ENCODE measurements at places on chromosomes 12 and 14.

- DNase-seq: no peak
Observed at GRCh38 chr12:29709054-29709453, 74.7 kb downstream of the TMTC1 start.

GRCh38 chr12:59268295-59268809 is 327.5 kb upstream of the SLC16A7 start:
- peak; percentile 48 for DNase-seq

DNA sequence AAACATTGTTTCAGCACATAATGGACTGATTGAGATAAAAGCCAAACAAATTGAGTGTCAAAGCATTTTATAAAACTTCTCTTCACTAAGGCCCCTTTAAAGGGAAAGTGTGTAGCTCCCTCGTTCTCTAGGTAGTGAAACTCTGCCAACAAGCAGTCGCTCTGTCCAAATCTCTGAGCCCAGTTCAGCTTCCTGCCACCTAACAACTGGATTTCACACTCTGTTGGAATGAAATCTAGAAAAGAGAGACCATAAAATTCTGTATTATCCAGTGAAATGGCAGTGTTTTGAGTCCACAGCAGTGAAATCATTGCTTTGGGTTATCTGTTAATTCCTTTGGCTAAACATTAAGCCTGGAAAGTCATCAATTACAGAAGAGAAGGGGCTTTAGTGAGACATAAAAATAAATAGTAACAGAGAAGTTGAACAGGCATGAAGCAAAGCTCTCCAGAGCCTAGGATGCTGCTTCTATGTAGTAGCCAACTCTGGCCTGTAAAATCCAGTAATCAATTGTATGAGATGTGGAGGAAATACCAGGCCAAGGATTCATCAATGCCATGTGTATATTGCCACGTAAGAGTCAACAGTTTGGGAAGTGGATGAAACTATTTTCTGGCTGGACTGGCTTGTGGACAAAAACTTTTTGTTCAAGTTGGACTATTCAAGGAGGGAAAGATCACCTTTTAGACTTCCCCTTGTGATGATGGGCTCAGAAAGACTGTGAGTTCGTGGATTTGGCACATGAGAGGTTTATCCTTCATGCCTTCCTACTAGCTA is 122.5 kb downstream of the WIF1 start:
- DNase-seq: no peak

DNA sequence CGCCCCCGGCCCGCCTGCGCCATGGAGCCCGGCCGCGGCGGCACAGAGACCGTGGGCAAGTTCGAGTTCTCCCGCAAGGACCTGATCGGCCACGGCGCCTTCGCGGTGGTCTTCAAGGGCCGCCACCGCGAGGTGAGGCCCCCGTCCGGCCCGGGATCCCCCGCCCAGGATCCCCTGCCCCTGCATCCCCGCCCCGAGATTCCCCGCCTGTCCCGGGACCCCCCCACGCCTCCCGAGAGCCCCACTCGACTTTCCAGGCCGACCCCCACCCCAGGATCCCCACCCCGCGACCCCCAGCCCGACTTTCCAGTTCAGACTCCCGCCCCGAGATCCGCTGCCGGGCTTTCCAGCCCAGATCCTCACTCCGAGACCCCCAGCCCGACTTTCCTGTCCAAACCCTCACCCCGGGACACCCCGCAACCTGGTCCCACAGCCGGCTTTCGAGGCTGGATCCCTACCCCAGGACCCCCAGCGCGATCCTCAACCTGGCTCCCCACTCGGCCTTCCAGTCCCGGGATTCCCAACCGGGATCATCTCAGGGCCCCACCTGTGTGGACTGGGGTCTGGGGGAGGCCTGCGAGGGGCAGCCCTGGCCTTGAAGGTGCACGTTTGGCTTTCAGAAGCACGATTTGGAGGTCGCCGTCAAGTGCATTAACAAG is 688 bp downstream of the ULK1 start:
- peak; percentile 73 for DNase-seq

DNA sequence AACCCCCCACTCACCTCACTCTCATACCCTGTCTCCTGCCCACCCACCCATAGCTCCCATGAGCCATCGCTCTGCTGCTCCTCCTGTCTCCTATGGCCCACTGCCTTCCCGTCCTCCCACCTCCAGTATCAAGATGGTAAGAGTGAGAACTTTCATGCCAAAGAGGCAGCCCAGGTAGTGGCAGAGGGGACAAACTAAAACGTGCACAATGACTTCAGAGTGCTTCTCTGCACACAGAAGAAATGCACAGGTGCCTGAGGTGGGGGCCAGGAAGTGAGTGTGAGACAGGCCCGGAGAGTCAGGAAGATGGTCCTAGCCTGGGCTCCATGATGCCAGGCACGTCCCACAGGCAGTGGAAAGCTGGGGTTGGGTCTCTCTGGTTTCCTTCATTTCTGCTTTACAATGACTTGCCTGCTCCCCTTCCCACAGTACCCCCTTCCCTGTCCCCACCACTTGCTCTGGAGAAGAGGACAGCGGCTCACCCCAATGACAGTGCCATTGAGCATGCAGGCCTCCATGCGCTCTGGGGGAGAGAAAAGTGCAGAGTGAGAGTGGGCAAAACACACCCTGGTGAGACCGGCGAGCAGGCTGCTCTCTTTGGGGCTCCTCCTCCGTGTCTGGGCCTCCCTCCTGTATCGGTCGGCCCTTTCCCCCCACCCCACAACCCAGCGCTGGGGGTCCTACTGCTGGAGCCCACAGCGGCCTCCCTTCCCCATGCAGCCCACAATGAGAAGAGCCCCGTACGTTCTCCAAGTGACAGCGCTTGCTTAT is 22.8 kb upstream of the ANO2 start:
- peak; percentile 43 for DNase-seq

- DNase-seq: no peak
Observed at GRCh38 chr12:53217051-53217930, 10.2 kb upstream of the ITGB7 start.

DNA sequence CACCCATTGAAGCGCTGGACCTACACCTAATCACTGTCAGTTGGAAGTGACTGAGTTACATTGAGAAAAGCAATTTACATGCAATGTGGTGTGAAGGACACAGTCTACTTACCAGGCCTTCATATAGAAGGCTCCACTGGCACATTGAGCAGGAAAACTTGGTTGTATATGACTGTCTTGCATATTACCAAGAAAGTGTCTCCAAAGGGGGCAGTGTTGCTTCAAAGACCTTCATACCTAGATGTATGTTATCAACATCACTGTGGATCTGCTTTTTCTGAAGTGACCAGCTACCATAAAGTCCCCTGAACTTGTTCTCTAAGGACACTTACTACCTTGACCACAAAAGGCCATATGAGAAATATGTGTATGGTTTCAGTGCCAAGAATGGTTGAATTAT is 64.1 kb downstream of the NELL2 start:
- DNase-seq: no peak

- no peak for DNase-seq
Observed at GRCh38 chr14:58299401-58300330, 1.3 kb downstream of the ARID4A start.

GRCh38 chr14:89908712-89909450 is 45.6 kb downstream of the EFCAB11 start:
- DNase-seq: no peak

- no peak for DNase-seq
Observed at GRCh38 chr14:26856876-26857518, 259.2 kb upstream of the NOVA1 start.

GRCh38 chr14:75069811-75070145 is 337 bp downstream of the ZC2HC1C start:
- no peak for DNase-seq

- no peak for DNase-seq
Observed at GRCh38 chr12:22658214-22658613, 33.2 kb downstream of the ETNK1 start.

DNA sequence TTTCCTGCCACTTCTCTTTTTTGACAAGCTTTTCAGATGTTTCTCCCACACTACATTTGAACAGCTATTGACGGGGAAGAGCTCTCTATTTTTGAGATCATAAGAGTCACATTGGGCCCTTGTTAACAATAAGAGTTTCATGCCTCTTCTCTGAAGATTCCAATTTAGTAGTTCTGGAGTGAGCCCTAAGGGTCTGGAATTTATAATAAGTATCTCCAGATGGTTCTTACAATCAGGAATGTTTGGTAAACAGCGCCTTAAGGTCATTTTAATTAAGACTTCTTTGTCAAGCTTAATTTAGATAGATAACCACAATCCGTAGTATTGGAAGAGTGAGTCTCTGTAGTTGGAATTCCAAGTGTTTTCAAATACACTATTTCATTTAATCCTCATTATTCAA is 60.6 kb upstream of the HECTD1 start:
- DNase-seq: no peak

GRCh38 chr12:14878488-14878887 is 7.2 kb downstream of the MGP start:
- no peak for DNase-seq

DNA sequence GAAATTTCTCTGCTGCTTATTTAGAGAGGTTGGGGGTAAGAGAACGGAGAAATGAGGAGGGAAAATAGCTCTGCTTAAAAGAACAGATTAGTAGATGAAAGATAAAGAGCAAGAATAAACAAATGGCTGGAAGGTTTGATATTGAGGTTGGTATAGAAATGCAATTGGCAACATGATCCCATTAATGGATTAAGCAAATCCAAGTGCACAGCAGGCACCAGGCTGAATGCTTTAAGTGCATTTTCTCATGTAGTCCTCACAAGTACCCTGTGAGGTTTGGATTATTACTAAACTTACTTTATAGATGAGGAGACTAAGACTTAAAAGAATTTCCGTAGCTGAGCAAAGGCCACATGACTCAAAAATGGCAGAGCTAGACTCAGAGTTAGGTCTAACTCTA is 76.9 kb upstream of the ATF1 start:
- no peak for DNase-seq

DNA sequence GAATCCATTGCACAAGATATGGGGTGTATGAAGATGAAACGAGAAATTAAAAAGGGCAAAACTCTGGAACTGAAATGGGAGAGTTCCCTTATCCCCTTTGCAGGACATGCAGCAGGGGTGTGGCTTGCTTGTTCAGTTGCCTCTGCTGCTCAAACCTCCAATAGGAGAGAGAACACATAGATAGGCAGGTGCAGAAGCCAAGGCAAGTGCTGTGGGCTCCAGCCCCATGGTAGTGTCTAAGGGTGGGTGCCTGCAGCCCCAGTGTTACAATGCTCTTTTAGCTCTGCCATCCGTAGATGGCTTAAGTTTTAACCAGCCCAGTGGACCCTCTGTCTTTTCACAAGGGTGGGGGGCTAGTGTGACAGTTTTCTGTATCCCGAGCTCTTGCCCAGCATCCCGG is 69.7 kb downstream of the CMAS start:
- DNase-seq: no peak

DNA sequence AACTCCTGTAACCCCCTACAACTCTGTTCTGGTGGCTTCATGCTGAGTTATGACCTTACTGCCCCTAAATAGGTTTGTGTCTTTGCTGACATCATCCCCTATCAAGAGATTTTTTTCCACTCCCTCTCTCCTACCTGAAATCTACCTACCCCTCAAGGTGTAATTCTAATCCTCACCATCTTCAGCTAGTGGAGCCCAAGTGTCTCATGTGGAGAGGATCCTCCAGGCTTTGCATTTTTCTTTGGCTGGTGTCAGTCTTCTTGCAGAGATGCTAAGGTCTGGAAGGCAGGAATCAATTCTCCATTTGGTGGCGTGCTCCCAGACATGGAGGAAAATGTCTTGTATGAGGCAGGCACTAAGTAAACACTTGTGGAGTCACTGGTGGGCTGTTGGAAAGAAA is 74.8 kb upstream of the PRMT8 start:
- DNase-seq: no peak

DNA sequence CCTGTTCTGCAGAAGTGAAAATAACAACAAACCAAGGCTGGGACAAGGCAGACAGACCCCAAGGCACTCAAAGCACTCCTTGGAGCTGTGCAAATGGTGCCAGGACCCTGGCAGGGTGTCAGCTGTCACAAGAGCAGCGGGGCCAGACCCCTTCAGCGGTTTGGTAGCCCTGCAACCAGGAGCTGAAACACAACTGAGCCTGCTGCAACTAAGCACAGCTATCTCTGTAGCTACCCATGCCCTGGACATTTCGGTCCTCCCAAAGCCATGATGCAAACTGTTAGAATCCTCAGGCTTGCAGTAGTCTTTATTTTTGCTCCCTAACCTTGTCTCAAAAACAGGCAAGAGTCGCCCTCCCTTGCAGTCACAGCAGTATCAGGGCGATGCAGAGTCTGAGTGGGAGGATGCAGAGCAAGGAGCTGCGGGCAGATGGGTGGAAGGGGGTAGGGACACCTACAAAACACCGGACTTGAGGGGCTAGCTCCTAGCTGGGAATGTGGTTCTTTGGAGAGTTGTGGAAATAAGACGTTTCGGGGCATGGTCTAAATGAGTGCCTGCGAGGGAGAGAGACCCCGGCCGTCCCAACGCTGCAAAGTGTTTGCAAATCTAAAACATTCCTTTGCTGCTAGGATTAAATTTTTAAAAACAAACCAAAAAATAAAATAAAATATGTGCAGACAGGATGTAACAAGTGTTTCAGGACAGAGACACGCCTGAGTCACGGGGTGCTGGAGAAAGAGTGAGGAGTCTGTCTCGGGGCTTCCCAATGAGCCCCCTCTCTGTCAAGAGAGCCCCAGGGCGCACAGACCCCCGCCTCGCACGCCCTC is 1.0 kb downstream of the NUAK1 start:
- DNase-seq: peak; percentile 62

DNA sequence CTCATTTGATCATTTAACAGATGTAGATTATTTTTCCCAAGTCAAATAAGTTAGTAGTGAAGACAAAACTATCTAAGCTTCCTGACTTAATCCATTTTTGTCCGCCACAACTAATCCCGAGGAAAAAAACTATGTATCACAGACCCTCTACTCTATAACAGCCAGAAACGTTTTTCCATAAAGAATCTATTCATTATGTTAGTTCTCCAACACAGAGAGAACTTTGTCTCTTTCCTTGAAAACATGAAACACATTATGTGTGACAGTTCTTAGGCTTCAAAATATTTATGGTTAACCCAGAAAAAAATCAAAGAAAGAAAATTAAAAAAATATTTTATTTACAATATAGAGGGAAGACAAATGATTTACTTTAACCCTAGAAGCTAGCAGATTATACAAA is 100.1 kb downstream of the PLEKHG7 start:
- no peak for DNase-seq

DNA sequence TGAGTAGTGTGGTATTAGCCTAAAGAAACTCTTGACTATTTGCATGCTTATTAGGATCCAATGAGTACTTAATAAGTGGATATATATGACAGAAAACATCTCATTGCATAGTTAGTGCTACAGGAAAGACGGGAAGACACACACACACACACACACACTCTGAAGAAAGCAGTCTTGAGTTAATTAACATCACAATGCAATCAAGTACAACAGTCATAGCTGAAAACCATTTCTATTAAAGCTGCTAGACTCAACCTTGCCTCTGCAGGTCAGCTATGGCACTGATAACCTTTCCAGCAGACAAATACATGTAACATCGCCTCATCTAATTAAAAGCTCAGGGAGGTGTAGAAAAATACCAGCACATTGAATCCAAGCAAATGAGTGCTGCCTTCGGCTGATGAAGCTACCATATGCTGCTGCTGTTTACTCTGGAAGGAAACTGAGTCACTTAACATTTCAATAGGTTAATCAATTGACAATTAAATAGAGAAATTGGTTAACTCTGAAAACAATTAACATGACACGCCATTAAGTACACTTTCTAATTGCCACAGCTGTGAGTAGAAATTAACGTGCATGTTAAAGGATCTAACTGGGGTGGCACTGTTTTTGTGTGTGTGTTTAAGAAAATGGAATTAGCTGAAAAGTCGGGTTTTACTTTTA is 93.2 kb upstream of the OTX2 start:
- no peak for DNase-seq

Measured in ecto neural progenitor cell (in vitro differentiated cells).